ENCODE measurements at places on chromosomes 6 and 20. TPM values are rescaled to one million over a fixed set of nuclear protein-coding genes. Genes with fewer than 3 reads are reported as not detected.

The HCRTR2 gene
- total RNA-seq, result not detected

The CYP39A1 gene
- total RNA-seq, result 40.1 TPM

The ASCC3 gene
- total RNA-seq, result 27.4 TPM

The TRAM2 gene
- total RNA-seq, result 17.4 TPM

The C20orf96 gene
- 1.6 TPM for total RNA-seq

The TAAR9 gene
- not detected for total RNA-seq

The PIGU gene
- 14.9 TPM for total RNA-seq

The BMP2 gene
- total RNA-seq, result 3.2 TPM

The FOXF2 gene
- not detected for total RNA-seq

The LPA gene
- 13.5 TPM for total RNA-seq

The SLC17A2 gene
- total RNA-seq, result 32.9 TPM

The PACRG gene
- 0.49 TPM for total RNA-seq

All from right lobe of liver (tissue), 6 donors.